ENCODE measurements at places on chromosomes 4 and X. TPM values are rescaled to one million over a fixed set of nuclear protein-coding genes. Genes with fewer than 3 reads are reported as not detected.

The AKAP4 gene
- total RNA-seq, result not detected

The ENPEP gene
- total RNA-seq, result 0.12 TPM

The CORIN gene
- not detected for total RNA-seq

The KIAA1210 gene
- total RNA-seq, result not detected

The PPEF2 gene
- not detected for total RNA-seq

The MAGEB1 gene
- total RNA-seq, result not detected

The STEEP1 gene
- 29.9 TPM for total RNA-seq

The OPHN1 gene
- total RNA-seq, result 1.4 TPM

The STARD8 gene
- total RNA-seq, result 1.6 TPM

The CDX4 gene
- not detected for total RNA-seq

The HS6ST2 gene
- 0.07 TPM for total RNA-seq

The MAB21L2 gene
- not detected for total RNA-seq

Data from A549 treated with CpdA at 1 μM for 4 hours (cell line).